Cortex of kidney (tissue), 1 donor: ENCODE measurements at places on chromosomes 11 and 22.

DNA sequence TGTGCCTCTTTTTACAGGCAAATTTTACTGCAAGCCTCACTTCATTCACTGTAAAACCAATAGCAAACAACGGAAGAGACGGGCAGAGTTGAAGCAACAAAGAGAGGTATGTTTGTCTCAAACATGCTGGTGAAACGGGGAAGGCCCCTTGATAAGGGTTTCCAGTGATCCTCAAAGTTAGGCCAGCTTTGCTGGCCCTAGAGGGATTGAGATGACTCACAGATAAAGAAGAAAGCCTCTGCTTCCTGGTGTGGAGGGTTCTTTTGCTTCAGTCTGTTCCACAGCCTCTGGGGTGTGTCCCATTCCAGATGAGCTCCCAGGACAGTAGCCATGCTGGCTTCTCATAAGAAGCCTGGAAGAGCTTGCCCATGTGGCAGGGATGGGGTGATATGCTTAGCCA, 118.9 kb upstream of the PARVA start:
- no peak for DNase-seq

GRCh38 chr11:83827940-83828554, 541.9 kb upstream of the CCDC90B start:
- DNase-seq: no peak

GRCh38 chr22:46346680-46347405, 11.3 kb downstream of the TRMU start:
- no peak for DNase-seq

- DNase-seq: no peak
Observed at GRCh38 chr22:23384431-23384830, 195.7 kb downstream of the IGLL1 start.

DNA sequence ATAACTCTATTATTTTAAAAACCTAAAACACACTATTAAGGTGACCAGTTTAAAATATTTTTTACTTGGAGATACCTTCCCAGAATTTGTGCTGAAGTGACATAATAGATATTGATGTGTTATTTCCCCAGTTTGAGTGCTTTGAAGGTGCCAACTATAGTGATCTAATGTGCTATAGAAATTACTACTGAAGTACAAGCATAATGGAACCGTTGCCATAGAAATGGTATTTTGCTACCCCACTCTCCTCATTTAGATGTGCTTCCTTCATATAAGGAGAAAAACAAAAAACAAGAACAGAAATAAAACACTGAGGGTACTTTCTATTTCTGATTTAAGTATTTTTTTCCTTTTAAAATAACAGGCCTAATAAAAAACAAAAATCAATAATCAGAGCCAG, 19.2 kb downstream of the DDI1 start:
- DNase-seq: no peak
